Activated naive CD4-positive, alpha-beta T cell treated with anti-CD3 and anti-CD28 coated beads, Interleukin-2, amount 50 U/mL, for 16 hours (primary cell): ENCODE measurements at places on chromosomes 11 and 22.

GRCh38 chr11:107747622-107748021 lies 35.8 kb upstream of the SLN start:
- DNase-seq = no peak

DNA sequence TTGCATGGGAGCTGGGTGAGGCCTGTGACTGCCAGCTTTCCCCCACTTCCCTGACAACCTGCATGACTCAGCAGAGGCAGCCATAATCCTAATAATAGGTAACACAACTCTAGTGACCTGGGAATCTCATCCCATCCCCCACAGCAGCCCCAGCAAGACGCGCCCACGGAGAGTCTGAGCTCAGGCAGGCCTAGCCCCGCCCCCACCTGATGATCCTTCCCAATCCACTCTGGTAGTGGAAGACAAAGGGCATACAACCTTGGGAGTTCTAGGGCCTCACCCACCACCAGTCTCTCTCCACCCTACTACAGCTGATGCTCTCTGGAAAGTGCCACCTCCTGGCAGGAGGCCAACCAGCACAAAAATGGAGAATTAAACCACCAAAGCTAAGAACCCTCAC lies 60.3 kb downstream of the CWF19L2 start:
- DNase-seq = no peak

- peak; percentile 50 for DNase-seq
Measured at GRCh38 chr11:119056421-119056999, 495 bp downstream of the HYOU1 start.

DNA sequence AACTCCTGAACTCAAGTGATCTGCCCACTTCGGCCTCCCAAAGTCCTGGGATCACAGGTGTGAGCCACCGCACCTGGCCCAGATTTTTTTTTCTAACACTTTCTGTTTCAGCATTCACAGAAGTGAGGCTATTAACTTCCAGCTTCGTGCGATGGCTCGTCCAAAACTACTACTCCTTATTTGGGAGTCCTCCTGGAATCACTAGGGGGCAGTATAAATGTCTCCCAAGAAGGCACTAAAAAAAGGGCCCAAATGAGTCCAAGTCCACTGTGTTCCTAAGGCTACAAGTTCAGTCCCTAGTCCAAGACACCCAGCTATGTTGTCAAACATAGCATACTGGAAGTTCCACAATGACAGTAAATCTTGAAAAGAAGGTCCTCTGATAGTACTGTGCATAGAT lies 63.2 kb upstream of the BIRC3 start:
- DNase-seq = no peak

GRCh38 chr22:32842486-32842885 lies 41.0 kb downstream of the TIMP3 start:
- DNase-seq = no peak

- no peak for DNase-seq
Measured at GRCh38 chr11:128484172-128484571, 103.2 kb downstream of the ETS1 start.

DNA sequence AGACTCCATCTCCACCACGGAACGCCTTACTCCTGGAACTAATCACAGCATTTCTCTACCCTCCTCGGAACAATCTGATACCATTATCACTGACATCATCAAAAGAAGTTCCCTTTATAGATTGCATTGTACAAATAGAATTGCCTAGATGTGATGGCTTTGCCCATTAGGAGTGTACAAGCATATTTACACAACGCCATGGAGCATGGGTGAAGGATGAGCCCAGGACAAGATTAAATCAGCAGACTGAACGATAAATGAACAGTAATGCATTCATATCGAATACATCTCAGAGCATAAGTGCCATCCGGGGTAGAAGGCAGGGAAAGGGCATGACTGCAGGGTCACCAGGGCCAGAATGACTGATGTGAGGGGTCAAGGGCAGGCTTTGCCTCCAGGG lies 57.3 kb downstream of the KIRREL3 start:
- no peak for DNase-seq

- no peak for DNase-seq
Measured at GRCh38 chr11:12552692-12553091, 121.5 kb upstream of the TEAD1 start.

GRCh38 chr11:68297812-68298658 lies 14.4 kb upstream of the LRP5 start:
- DNase-seq = peak; percentile 68

DNA sequence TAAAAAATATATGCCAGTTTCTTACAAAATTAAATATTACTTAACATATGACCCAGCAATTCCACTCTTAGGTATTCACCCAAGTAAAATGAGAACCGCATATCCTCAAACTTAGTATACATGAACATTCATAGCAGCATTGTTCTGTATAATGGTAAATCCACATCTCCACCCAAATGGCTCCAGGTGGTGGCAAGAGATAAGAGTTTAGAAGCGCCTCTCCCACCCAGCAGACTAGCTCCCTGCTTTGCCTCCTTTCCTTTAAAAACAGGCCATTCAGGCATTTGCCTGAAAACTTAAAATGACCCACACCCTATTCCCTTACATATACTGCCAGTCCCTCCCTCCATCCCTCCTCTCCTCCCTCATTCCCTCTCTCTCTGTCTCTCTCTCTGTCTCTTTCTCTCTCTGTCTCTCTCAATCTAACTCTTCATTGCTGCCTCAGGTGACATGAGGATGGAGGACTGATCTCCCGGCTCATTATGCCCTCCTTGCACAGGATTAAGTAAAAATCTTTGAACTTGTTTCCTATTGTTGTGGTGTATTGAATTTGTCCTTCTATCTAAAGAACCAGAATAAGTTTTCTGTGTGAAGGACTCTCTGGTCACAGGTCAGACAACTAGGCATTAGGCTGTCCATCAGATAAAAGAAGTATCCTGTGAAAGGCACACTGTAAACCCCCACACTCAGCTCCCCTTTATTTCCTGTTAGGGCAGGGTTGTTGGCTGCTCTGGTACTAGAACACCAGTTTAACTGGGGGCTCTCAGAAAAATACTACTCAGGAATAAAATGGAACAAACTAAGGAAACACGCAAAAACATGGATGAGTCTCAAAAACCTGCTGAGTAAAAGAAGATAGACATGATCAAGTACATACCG lies 48.3 kb downstream of the RRP8 start:
- no peak for DNase-seq

- no peak for DNase-seq
Measured at GRCh38 chr11:44574610-44575287, 9.3 kb downstream of the CD82 start.

- no peak for DNase-seq
Measured at GRCh38 chr11:134489728-134490127, 77.7 kb upstream of the B3GAT1 start.

- DNase-seq = peak; percentile 48
Measured at GRCh38 chr22:45164270-45165088, 754 bp downstream of the NUP50 start.
